Frontal cortex (tissue), 4 donors: ENCODE measurements at places on chromosomes 5 and 9.

DNA sequence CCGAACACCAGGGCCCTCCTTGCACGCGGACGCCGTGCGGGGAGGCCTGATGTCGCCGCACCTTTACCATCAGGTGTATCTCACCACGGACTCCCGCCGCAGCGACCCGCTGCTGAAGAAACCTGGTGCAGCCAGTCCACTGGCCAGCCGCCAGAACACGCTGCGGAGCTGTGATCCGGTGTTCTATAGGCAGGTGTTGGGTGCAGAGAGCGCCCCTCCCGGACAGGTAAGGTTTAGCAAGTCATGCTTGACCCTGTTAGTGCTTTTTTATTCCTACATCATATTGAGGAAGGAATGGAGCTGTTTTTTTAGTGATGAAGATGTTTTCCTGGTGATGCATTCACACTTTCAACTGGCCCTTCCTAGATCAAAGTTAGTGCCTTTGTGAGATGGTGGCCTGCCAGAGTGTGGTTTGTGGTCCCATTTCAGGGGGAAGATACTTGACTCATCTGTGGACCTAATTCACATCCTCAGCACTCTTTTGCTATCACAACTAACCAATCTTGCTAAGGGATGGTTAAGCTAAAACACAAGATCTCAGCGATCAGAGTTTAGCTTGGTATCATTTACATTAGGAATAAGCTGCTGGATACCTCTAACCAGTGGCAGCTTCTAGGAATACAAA is 2.7 kb downstream of the PCDHGC3 start:
- DNase-seq, result no peak

DNA sequence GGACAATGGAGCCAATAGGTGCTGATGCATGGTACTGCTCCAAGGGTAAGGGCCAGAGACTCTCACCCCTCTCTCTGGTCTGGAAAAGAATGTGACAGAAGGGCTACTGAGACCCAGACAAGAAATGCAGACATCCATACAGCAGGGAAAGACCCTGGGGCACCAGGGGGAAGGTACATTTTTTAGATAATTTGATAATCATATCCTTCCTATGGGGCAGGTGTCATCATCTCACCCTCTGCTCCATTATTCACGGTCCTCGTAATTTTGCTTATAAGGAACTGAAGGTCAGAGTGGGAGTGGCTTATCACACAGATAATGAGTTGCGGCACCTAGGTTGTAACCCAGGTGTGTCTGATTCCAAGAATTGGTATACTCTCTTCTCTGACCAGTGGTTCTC is 90.0 kb downstream of the TRIM32 start:
- no peak for DNase-seq

GRCh38 chr9:83475741-83476140 is 62.5 kb downstream of the FRMD3 start:
- no peak for DNase-seq

DNA sequence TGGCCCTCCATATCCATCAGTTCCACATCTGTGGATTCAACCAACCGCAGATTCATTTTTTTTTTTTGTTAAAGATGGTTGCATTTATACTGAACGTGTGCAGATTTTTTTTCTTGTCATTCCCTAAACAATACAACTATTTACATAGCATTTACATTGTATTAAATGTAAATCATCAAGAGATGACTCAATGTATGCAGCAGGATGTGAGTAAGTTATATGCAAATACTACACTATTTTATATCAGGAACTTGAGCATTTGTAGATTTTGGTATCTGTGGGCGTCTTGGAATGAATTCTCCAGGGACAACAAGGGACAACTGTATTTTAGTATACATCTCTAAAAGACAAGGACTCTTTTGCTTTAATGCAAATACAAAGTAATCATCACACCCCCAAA is 299.2 kb upstream of the ZNF608 start:
- DNase-seq, result no peak

GRCh38 chr5:132027027-132027426 is 15.6 kb upstream of the ACSL6 start:
- no peak for DNase-seq

DNA sequence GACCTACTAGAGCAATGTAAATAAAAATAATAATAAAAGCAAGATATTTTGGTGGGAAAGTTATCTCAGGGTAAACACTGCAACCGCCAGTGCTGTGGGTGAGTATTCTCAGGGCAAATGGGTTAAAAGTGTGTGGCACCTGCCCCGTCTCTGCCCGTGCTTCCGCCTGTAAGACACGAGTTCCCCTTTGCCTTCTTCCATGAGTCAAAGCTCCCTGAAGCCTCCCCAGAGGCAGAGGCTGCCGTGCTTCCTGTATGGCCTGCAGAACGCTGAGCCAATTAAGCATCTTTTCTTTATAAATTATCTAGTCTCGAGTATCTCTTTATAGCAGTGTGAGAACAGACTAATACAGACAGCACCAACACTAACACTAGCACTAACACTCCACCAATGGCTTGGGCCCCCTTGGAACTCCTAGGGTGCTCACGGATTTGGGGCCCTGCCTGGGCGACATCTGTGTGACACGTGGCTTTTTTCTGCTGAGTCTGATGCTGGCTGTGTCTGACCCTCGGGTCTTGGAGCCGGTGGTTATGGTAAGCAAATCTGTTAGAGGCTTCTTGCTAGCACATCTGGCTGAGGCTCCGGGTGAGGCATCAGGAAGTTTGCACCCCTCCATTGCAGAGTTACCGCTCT is 10.6 kb downstream of the PLEKHG4B start:
- no peak for DNase-seq

DNA sequence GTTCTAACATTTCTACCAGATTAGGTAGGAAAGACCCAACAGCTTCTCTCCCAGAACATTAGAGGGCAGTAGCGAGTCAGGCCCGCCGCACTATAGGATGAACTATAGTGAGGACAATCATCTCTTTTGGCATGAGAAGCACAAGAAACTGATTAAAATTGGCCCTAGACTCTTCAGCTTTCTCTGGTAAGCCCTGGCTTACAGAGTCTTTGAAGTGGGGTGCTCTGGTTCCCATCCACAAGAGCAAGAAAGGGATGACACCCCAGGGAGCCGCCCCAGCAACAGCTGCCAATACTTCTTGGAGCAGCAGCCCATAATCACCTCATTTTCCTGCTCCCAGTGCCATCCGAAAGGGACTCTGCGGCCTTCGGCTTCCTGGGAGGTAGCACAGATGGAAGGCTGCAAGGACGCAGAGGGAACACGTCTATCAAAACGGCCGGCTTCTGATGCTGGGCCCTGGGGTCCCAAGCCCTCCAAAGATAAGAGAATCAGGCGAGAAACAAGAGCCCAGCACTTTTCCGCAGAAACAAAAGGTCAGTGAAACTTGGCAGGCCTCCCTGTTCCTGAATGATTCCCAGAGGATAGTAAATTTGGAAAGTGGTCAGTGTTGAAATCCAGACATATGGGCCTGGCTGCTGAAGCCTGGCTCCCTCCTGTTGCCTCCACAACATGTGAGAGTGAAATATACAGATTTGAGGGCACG is 69.3 kb downstream of the HSD17B3 start:
- no peak for DNase-seq

- DNase-seq, result no peak
These were observed 1.2 kb downstream of the ANKRD33B start for GRCh38 chr5:10564838-10565784.

DNA sequence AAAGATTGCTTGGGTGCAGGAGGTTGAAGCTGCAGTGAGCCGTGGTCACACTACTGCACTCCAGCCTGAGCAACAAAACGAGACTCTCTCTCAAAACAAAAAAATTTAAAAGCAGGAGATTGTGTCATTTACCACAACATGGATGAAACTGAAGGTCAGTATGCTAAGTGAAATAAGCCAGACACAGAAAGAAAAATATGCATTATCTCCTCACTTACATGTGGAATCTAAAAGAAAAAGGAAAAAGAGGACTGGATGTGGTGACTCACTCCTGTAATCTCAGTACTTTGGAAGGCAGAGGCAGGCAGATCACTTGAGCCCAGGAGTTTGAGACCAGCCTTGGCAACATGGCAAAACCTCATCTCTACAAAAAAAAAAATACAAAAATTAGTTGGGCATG is 146.8 kb upstream of the DAPK1 start:
- DNase-seq, result no peak

DNA sequence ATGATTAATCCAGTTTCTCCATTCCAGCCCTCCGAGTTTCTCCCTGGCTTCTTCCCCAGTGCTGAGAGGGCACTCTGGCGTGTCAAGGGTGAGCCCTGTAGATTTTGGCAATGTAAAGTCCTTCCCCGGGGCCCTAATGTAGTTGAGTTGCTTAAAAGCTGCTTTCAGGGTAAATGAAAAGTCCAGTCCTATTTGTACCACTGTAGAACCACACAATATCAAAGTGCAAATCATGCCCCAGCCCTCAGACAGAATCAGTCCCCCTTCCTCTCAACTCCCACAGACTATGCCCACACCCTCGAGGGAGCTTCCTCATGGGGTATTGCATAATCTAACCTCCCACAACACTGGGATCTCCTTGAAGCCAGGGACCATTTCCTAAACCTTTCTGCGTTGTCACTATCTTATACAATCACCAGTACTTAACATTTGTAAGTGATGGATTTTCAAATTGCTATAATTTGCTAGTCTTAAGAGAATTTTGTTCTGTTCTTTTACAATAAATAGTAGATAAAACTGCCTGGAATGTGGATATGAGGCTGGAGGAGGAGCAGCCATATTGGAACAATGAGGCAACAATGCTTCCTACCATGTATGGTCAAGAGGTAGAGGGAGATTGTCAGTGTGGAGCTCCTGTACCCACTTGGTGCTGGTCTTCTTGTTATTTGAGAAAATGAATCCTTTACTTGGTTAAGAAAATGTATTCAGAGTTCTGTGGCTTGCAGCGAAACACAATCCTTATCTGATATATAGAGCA is 34.4 kb downstream of the ZNF366 start:
- no peak for DNase-seq

GRCh38 chr5:43036856-43037635 is 3.1 kb downstream of the ANXA2R start:
- no peak for DNase-seq

GRCh38 chr5:78983601-78984438 is 1.3 kb downstream of the ARSB start:
- DNase-seq, result no peak

DNA sequence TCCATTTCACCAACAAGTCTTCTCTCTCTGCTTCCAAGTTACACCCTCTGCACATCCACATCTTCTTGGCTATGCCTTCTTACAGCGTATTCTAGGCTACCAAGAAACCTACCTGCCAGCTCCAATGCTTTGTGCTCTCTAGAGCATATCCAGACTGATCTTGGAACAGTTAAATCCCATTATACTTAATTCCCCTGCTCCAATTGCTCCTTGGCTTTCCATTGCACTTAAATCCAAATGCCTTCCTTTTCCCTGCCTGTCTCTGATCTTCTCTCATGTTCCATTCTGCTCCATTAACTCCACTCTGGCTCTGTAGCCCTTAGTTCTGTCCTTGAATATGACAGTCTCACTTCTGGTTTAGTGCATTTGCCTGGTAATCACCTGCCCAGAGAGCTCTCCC is 322.4 kb downstream of the LRRC70 start:
- no peak for DNase-seq

DNA sequence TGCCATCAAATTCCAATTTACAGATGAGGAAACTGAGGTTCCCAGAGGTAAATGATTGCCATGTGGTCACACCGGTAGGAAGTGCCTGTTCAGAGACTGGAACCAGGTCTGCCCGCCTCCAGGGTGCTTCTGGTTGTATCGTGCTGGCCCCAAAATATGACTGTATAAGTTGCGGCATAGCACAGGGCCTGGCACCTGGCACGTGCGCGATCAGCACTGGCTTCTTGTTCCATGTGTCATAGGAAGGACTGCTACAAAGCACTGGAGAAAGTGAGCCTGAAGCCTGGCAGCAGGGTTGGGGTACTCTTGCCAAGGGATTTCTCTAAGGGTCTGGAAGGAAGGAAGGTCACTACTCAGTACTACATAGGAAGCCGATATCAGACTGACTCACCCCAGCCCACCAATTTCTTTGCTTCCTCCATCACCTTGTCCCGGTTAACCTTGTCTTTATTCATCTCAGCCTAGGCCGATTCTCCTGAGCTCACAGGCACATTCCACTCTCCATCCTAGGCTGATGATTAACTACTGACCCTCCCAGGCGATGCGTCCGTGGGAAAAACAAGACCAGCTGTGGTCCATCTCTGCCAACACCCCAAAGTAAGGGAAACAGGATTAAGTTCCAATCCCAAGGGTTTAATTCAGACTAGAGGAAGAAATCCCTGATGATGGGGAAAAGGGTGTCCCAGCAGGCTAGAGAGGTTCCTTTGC is 1.8 kb downstream of the HRH2 start:
- no peak for DNase-seq

DNA sequence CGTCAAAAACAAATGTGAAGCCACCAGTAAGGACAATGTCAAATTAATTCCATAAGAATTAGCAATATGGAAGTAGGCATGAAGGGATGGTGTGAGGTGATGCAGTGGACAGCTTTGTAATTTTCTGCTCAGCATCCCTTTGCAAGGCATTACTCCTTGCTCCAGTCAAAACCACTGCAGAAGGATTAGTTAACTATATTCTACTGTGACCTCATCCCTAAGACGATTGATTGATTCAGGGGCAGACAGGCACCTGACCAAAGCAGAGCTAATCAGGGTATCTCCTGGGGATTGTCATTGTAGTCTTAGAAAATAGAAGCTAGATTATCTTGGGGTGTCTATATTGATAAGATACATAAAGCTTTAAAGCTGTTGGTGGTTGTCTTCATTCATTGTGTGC is 98.7 kb downstream of the NMUR2 start:
- no peak for DNase-seq

DNA sequence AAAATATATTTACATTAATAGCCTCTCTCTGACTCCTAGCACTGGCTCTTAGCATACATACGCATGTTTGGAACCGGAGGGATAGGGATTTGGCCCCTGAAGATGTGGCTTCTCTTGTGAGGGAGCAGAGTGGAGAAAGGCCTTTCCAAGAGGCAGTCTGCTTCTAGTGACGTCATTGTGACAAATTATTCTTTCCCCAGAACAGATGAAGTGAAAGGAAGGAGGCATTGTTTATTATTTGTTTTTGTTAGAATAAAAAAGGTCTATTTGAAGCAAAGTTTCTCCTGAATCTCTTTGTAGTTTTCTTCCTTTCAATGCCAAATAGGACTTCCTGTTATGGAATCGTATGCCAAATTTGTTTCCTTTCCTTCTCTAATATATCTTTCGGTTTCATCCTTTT is 361.6 kb downstream of the ICE1 start:
- no peak for DNase-seq

DNA sequence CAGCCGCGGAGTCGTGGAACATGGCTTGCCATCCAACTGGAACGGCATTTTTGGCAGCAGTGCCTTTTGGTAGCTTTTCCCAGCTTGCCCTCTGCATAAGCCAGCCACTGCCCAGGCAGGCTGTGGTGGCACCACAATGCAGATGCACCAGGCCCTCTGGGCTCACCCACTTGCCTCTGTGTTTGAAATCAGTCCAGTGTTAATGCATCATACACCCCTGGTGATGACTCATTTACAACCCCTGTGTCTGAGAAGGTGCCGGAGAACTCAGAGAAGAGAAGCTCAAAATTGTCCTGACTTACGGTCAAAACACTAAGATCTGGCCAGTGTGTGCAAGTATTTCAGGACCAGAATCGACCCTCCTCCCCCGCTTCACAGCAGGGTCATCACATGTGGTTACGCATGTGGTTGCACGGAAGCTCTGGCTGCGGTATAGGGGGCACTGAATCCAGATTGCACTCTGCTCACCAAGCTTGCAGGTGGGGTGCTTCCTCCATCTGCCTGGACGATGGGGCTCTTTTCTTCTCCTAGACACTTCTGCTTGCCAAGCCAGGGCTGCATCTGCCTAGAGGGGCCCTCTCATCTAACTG is 66.5 kb upstream of the SMIM15 start:
- no peak for DNase-seq
